Activated CD8-positive, alpha-beta memory T cell treated with anti-CD3 and anti-CD28 coated beads, Interleukin-2, amount 50 U/mL, for 4 hours (primary cell): ENCODE measurements at places on chromosomes 16 and 17.

- no peak for DNase-seq
Measured at GRCh38 chr17:29732613-29733012, 109.9 kb upstream of the CORO6 start.

- DNase-seq, result no peak
Measured at GRCh38 chr16:86128246-86128645, 229.3 kb downstream of the IRF8 start.

DNA sequence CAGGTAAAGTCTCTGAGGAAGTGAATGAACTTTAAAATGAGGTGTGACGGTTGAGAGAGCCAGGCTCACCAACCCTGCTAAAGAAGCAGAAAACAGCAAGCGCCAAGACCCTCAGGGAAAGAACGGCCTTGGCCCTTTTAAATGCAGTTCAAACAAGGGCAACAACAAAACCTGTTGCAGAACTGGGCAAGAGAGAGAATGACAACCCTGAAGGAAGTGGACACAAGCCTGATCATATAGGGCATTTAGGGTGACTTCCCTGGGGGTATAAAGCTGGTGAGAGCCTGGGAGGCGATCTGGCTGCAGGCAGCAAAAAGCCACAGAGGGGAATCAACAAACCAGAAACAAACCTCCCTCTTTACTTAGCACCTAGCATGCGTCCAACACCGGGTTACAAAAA, 1.0 kb downstream of the CPPED1 start:
- no peak for DNase-seq

- DNase-seq, result no peak
Measured at GRCh38 chr17:7894866-7895265, 6.3 kb downstream of the CHD3 start.
